Stimulated activated CD8-positive, alpha-beta memory T cell treated with anti-CD3 and anti-CD28 coated beads, Interleukin-15, amount 100 ng/mL, for 1 hour (primary cell): ENCODE measurements at places on chromosomes 5 and 9.

DNA sequence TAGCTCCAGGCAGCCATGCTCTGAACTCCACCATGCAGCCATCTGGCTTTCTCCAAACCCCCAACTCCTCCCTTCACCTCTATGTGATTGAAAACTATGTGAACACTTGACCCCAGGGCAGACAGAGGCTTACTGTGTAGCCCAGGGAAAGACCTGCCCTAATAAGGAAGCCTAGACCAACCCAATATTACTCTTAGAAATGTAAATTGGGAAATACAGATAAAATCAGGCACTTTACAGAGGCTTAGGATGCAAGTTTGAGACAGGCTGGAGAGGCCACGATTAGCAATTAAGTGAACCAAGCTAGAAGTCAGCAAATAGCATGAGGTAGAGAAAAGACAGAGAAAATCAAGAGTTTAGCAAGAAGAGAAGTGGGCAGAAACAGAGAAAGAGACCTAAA lies 141.7 kb upstream of the ABCA1 start:
- no peak for DNase-seq

DNA sequence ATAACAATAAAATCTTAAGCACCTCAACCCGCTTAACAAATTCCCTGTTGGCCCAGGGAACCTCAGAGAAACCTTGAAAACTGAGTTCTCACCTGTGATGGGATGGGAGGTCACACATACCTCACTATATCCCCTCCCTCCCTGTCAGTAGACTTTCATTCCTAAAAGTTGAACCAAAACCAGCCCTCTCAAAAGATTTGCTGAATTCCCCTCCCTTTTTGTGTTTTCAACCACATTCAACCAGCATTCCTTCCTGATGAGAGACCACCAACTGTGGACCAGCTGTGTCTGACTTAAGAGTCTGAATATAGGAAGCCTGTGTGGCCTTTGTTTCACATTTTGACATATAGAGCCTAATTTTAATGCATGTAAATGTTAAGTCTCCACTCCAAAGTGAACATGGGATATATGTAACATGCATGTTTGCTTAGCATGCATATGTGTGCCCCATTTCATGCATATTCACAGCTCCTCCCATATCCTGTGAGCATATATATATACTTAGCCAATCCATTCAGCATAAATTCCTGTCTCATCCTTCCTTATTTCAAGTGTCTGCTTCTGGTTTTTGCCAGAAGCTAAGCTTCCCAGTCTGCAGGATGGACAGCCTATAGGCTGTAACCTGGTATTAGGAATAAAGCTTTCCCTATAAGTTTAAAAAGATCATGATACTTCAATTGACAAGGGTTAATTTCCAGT lies 604.6 kb downstream of the PTPRD start:
- DNase-seq, result no peak

- DNase-seq, result peak; percentile 30
These were observed 129.0 kb downstream of the SNX18 start for GRCh38 chr5:54646356-54647101.

- DNase-seq, result no peak
These were observed 2.0 kb upstream of the MZB1 start for GRCh38 chr5:139391570-139392323.

- DNase-seq, result no peak
These were observed 201.2 kb downstream of the ADCY2 start for GRCh38 chr5:7597059-7597642.

DNA sequence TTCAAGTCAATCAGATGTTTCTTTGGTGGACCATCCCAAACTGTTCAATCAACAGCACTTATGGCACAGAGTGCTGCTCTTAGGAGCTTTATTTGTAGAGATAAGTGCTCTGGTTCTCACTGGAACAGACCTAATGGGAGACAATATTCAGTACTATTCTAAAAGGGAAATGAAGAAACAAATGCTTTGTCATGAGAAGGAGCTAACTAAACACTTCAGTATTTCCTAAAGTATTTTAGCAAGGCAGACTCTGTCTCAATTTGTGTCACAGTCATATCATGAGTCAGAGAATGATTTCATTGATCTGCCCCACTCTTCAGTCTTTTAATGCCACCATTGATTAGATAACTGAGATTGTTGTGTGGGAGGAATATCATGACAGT lies 175.3 kb downstream of the SLF1 start:
- DNase-seq, result no peak

DNA sequence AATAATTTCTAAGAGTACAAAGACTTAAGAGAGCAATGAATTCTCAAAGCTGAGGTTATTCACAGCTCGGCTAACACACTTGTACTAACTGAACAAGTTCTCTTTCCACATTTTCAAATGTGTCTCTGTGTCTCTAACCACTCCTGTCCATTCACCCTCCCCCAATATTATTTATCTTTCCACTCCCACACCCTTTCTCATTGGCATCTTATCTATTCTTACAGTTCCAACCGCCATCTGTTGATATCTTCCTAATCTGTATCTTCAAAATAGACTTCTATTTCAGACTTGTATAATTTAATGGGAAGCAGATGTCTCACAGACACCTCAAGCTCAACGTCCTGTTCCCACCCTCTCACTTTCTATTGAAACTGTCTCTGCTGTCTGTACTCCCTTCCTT lies 205.9 kb downstream of the ANXA1 start:
- DNase-seq, result no peak

GRCh38 chr9:21295992-21296391 lies 9.1 kb downstream of the IFNA5 start:
- no peak for DNase-seq

DNA sequence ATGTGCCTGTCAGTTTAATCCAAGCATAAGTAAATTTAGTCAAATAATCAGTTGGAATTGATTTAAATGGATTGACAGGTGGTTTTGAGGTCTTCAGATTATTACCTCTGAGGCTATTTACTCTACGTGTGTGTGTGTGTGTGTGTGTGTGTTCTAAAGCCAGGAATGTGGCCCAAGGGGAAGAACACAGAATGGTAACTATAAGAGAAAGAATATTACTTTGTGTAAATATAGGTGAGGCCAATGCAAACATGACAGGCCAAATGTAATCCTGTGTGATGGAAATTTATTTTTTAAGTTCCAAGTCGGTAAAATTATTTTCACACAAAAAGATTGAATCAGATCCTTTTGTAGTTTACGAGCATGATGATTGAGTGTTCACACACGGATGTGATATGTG lies 390.0 kb downstream of the PLK2 start:
- DNase-seq, result no peak

- no peak for DNase-seq
These were observed 506 bp downstream of the ADAMTS19 start for GRCh38 chr5:129460672-129460935.

- no peak for DNase-seq
These were observed 60.4 kb downstream of the FREM1 start for GRCh38 chr9:14849851-14850250.

- no peak for DNase-seq
These were observed 135.5 kb downstream of the PRR16 start for GRCh38 chr5:120599576-120599975.

GRCh38 chr5:107532169-107532878 lies 138.4 kb downstream of the EFNA5 start:
- DNase-seq, result no peak

DNA sequence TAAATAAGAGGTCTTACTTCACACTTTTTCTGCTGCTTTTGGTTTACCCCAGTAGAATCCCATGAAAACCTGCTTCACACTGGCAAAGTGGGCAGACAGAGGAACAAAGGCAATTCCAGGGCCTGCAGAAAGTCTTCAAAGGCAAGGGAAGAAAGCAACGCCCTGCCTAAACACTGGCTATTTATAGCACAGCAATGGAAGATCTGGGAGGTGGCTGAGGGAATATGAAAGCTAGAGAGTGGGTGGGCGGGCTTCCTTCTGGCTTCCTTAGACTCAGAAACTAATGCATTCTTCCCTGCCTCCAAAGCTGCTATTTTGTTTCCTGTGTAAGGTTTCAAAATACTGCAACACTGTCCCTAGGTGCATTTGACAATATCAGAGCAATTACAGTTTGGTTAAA lies 46.8 kb downstream of the ELAVL2 start:
- no peak for DNase-seq

DNA sequence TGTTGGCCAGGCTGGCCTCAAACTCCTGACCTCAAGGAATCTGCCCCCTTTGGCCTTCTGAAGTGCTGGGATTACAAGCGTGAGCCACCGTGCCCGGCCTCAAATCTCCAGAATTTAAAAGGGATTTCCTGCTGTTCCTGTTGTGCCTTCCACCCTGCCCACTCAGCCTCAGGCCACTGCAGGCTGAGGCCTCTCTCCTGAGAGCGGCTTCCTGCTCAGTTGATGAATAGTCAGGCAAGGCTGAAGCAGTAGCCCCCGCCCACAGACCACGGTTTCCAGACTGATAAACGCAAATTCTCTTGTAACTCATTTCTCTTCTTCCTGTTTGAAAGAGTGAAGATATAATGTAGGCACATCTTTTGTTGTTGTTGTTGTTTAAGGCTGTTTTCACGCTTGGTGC lies 127.0 kb upstream of the PLCXD3 start:
- DNase-seq, result no peak

GRCh38 chr5:36642089-36642488 lies 35.7 kb downstream of the SLC1A3 start:
- DNase-seq, result no peak

GRCh38 chr9:68726489-68726888 lies 21.4 kb downstream of the PIP5K1B start:
- no peak for DNase-seq

- DNase-seq, result no peak
These were observed 122.5 kb upstream of the RFX3 start for GRCh38 chr9:3648266-3648665.

DNA sequence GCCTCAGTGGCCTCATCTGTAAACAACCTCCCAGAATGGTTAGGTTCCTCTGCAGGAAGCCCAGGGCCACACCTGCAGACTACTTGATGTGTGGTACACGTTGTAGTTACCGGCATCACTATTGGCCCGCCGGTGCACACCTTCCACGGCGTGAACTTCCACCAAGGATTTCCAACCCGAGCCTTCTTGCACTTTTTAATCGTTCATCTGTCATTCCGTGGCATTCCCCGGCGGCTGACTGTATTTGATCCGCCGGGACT lies 5.3 kb upstream of the TRIM41 start:
- DNase-seq, result no peak

DNA sequence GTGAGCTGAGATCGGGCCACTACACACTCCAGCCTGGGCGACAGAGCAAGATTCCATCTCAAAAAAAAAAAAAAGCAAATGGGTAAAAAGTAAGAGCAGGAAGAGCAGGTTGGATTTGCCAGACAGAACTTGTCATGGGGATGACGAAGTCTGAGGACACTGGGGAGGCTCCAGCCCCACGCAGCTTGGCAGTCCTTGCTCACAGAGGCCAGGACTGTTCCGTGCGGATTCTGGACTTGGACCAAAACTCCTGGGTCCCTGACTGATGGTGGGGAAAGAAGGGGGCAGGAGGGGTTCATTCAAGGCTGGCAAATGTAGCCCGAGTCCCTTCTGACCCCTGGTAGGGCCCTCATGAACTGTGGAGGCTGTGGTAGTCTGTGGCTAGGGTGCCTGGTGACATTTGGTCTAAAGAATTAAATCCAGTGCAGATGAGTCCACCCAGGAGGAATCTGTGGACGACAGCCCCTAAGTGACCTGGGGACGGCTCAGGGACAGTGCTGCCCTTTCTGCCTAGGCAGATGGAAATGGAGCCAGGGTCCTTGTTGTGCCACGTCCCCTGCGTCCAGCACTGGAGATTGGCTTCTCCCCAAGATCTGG lies 3.1 kb downstream of the FGD3 start:
- DNase-seq, result no peak

- no peak for DNase-seq
These were observed 190.5 kb downstream of the GAS1 start for GRCh38 chr9:86756576-86757381.

GRCh38 chr9:77475641-77476473 lies 172.3 kb downstream of the GNA14 start:
- DNase-seq, result no peak

- no peak for DNase-seq
These were observed 57.3 kb upstream of the C6 start for GRCh38 chr5:41270423-41271251.

- DNase-seq, result no peak
These were observed 1.4 kb upstream of the ENC1 start for GRCh38 chr5:74641735-74642542.

DNA sequence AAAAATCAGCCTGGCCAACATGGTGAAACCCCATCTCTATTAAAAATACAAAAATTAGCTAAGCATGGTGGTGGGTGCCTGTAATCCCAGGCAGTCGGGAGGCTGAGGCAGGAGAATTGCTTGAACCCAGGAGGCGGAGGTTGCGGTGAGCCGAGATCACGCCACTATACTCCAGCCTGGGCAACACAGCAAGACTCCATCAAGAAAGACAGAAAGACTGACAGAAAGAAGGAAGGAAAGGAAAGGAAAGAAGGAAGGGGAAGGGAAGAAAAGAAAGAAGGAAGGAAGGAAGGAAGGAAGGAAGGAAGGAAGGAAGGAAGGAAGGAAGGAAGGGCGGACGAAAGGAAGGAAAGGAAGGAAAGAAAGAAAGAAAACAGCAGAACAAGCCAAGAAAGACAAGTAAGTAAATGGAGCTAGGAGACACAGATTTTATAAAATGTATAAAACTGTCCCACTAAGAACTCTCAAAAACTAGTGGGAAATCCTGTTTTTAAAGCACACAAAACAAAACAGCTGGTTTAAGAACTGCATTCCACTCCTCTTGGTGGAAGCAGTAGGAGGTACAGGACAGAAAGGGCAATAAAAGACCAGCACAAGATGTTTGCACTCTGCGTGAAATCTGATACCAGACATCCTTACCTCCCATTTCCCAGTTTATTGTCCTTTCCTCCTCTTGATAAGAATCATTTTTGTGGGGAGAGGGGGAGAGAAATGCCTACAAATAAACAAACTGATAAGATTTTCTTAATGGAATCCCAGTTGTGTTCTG lies 46.7 kb downstream of the MYO10 start:
- no peak for DNase-seq

- peak; percentile 24 for DNase-seq
These were observed 24.5 kb upstream of the MVB12B start for GRCh38 chr9:126301985-126302603.

GRCh38 chr5:5719292-5719691 lies 296.8 kb downstream of the ICE1 start:
- DNase-seq, result no peak

DNA sequence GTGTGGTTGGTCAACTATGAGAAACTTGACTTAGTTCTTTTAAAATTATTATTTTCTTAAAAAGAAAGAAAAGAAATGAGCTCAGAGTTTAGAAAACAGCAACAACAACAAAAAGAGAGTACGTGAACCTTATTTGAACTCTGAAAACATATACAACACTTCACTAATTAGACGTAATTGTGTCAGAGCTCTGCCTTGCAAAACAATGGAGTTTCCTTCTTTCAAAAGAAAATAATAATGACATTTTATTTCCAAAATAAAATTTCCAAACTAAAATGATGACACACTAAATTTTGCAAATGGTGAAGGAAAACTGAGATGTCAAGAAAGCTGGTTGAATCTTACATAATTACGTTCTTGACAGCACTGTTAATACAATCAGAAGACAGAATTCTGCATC lies 15.4 kb downstream of the ROR2 start:
- DNase-seq, result no peak

GRCh38 chr9:89080193-89080592 lies 88.9 kb downstream of the S1PR3 start:
- DNase-seq, result no peak
